ENCODE measurements at places on chromosomes 3 and 15.

DNA sequence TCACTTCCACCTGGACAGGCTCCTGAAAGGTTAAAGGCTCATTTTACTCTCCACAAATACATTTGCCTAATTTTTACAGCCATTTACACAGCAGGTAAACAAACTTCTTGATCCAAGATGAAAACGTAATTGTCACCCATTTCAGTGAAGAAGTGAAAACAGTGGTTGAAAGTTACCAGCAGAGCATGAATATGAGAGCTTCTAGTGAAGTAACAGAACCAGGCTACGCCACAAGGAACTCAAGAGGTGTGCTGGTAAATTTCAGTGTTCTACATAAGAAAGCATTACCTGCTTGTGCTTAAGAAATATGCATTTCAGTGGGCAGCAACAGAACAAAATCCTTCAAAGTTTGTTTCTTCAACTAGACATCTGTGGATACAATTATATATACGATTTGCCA is 113.2 kb downstream of the MECOM start:
- DNase-seq: no peak

DNA sequence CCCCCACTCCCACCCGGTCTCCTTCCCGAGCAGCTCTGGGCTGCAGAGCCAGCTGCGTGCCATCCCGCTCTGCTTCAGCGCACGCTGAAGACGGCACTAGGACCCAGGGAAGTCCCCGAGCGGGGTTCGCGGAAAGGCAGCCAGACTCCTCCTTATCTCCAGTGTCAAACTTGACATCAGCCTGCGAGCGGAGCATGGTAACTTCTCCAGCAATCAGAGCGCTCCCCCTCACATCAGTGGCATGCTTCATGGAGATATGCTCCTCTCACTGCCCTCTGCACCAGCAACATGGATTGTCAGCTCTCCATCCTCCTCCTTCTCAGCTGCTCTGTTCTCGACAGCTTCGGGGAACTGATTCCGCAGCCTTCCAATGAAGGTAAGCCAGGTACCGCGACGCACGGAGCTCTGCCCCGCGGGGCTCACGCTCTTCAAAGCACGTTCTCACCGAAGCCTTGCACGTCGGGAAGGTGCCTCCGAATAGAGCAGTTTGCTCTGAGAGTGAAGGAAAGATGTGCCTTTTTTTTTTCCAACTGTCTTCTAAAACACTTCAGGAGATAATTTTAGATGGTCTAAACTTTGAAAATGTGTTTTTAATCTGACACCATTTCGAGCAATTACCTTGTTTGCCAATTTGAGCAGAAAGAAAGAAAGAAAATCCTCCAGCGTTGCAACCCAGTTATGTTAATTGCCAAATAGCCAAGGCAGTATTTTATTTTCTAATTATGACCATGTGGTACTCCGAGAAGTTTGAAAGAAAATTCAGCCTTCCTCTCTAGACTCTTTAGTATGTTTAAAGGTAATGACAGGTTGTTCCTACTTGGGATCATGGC is at the start of gene EPHA3:
TSS of gene EPHA3 (plus strand) at position 161 of the 830 bp plus-strand sequence. CDS start at position 289, 128 bp downstream.
- no peak for DNase-seq

DNA sequence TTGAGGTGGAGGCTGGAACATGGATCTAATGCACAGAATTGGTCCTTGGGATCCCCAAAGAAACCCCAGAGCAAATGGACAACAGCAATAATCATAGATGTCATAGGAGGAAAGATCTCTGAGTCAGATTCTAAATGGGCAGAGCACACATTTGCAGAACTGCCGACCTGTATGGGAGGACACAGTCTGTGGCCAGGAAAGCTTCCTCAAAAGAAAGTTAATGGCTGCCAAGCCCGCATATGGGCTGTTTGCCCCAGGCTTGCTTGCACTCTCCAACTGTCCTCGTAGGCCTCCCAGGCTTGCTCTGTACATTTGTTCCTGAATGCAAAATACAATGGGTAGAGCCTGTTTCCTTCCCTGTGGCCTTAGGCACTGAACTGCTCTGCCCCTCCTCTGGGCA is 102.0 kb upstream of the PLXNA1 start:
- DNase-seq: no peak

DNA sequence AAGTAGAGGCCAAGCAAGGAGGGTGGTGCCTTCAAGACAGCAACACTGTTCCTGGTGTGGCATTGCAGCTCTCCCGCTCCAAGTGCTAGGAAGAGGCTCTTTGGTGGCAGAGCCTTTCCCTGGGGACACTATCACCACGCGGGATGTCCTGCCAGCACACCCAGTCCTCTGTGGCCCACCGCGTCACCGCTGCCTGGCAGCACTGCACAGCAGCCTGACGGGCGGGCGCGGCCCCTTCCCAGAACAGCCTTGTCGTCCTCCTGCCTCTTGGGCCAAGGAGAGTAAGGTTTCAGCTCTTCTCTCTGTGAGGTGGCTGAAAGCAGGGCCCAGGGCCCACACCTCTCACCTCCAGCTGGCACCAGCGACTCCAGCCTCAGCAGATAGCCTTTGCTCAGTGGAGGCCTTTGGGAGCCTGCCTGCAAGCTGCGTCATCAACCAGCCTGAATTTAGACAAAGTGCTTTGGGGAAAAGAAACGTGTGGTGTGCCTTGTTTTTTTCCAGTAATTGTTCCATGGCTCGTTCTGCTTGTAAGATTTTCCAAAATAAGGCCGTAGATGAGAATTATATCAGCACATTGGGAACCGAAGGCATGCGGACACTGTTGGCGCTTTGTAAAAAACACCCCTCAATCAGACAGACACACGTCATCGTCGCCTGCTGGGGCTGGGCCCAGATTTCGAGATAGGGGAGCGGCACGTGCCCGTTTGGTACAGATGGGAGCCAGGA is 65.0 kb downstream of the AAGAB start:
- no peak for DNase-seq

DNA sequence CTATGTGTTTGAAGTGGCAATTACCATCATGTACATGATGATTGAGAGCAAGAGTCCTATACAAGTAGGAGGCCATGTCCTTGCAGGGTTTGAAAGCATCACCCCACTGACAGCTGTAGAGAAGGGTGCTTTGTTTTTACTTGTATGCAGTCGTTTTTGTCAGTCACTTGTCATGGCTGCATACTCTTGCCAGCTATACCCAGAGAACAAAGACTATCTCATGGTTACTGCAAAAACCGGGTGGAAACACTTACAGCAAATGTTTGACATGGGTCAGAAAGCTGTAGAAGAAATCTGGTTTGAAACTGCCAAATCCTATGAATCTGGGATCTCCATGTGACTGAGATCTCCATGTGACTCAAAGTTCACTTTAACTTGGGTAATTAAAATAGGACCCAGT is 6.9 kb upstream of the PSMA4 start:
- DNase-seq: no peak

- DNase-seq: no peak
Observed at GRCh38 chr15:59501597-59501996, 63.6 kb downstream of the FAM81A start.

- no peak for DNase-seq
Observed at GRCh38 chr3:135975536-135975935, 10.0 kb downstream of the PPP2R3A start.

DNA sequence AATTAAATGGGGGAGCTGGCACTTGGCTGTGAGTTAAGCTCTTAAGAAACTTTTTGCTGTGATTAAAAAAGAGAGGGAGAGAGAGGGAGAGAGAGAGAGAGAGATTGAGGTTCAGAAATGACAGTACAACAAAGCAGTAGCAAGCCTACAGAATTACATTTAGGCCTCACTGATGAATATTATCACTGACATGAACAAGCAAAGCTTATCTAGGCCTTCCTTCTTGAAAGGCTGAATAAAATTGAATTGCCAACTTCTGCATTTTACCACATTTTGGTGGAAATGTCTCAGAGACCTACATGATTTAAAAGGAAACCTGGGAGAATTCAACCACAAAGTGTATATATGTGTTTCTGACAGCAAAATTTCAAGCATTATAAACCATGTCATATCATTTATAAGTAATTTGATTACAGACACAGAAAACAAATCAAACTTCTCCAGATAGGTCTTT is 530.8 kb downstream of the SOX2 start:
- no peak for DNase-seq

- DNase-seq: no peak
Observed at GRCh38 chr15:79091204-79091867, 756 bp upstream of the RASGRF1 start.

GRCh38 chr3:52615166-52615565 is 70.5 kb downstream of the PBRM1 start:
- DNase-seq: no peak

DNA sequence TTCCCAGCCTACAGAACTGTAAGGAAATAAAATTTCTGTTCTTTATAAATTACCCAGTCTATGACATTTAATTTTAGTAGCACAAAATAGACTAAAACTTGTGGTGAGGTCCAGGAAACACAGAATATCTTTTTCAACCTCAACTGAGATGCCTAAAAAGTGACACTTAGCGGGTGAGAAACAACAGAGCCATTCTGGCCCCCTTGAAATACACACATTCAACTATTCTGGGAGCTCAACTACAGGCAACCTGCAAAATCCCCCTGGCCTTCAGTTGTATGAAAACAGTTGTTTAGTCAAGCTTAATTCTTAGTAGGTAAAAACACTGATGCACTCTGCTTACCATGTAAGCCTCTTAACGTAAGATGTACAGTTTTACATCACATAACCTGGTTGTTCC is 66.8 kb downstream of the ANKRD28 start:
- DNase-seq: no peak

- DNase-seq: no peak
Observed at GRCh38 chr3:197546307-197547085, 9.3 kb downstream of the BDH1 start.

DNA sequence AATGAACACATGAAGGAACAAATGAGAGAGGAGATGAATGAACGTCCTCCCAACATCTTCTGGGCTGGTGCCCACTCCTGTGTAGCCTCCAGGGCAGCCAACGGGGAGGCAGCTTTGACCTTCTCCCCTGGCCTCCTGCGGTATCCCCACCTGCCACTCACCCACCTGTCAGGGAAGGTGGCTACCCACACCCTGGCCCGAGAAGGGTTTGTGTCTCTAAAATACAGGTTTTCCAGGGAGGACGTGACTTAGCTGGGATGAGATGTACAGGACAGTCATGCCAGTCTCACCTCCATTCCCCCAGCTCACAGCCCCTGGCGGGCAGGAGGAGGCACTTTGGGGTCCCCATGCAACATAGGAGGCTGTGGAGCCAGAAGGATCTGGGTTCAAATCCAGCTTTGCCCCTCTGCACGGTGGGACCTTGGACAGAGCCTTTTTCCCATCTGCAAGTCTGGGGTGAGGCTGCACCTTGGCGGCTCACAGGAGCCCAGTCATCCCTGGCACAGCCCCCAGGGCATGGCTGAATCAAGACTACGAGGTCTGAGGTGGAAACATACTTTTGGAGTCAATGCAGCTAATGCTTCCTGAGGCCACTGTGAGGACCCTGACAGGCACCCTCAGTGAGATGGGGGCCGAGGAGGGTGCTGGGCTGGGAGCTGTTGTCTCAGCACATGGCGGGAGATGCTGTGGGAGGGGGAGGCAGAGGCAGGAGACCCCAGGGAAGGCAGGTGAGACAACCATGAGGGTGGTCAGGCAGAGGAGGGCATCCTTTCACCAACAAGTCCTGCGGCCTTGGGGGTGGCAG is 11.1 kb upstream of the PLXND1 start:
- no peak for DNase-seq

DNA sequence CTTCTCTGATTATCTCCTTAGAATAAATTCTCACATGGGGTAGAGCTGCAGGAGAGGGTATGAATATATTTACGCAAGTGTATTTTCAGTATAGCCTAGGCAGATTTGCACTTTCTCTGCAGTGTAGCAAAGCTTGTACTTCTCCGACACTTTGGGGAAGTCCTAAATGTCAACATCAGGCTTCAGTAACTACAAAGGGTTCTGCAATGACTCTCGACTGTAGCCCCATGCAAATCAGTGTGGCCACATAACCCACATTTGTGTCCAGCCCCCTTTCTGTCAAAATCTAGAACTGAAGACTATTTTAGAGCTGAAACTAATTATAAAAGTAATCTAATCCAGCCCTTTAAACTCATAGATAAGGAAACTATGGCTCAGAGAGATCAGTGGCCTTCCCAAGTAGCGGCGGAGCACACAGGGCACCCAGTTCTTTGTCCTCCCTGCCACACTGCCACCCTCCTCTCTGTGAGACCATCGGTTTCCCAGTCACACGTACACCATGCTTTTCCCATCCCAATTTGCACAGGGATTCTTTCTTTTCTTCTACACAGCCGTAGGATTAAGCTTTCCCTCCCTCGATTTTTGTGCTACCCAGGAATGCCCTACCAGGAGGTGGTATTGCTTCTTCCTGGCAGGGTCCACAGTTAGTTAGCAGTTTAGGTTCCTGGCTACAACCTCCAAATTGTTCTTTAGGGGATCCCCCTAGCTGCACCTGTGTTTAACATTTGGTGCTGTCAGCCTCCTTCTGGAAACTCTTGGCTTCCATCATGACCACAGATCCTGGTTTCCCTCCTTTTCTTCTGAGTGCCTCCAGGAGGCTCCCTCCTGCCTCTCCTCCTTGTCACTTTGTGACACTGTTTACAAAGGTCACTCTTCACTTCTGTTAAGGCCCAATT is 22.9 kb downstream of the MRAS start:
- no peak for DNase-seq

- DNase-seq: no peak
Observed at GRCh38 chr15:78047761-78048627, 29.5 kb downstream of the TBC1D2B start.
